ENCODE measurements at places on chromosomes 5 and 9.

- DNase-seq, result no peak
Measured at GRCh38 chr5:131005963-131006684, 158.9 kb downstream of the HINT1 start.

GRCh38 chr5:69414885-69415583, at the start of gene MARVELD2:
Gene MARVELD2 (plus strand): TSS chr5:69415116. CDS start chr5:69419386, 4,270 bp downstream.
- DNase-seq, result no peak

- DNase-seq, result peak; percentile 37
Measured at GRCh38 chr5:14326035-14326903, 183.1 kb downstream of the TRIO start.

DNA sequence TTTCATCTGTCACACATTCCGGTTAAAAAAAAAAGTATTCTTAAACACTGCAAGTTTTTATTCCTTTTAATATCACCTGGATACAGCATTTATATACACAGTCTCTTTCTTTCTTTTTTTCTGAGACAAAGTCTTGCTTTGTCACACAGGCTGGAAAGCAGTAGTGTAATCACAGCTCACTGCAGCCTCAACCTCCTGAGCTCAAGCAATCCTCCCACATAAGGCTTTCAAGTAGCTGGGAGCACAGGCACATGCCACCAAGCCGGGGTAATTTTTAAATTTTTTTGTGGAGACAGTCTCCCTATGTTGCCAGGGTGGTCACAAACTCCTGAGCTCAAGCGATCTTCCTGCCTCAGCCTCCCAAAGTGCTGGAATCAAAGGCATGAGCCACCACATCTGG, 13.9 kb downstream of the KIF20A start:
- DNase-seq, result no peak

GRCh38 chr5:89208811-89209210, 325.8 kb upstream of the MEF2C start:
- DNase-seq, result no peak

DNA sequence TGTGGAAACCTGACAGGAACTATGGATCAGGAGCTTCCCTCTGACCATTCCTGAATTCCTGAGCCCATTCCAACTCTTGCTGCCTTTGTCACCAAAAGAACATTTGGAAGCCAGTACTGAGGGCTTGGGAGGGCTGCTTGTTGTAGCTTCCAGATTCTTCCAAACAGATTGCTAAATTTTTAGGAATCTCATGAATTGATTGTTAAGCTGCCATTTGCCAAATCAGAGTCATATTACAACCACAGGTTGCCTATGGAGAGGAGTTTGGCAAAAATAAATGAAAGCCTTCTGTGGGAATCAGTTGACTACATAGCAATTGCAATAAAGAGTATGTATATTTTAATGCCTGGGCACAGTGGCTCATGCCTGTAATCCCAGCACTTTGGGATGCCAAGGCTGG, 39.2 kb upstream of the SLC28A3 start:
- no peak for DNase-seq

DNA sequence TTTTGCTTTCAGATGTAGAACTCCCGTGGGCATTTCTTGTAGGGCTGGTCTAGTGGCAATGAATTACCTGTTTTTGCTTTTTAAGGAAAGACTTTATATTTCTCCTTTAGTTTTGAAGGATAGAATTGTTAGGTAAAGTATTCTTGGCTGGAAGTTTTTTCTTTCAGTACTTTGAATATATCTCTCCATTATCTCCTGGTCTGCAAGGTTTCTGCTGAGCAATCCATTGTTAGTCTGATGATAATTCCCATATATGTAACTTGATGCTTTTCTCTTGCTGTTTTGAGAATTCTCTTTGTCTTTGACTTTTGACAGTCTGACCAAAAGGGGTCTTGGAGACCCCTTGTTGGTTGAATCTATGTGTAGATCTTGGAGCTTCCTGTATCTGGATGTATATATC, 198.1 kb downstream of the TMEM167A start:
- no peak for DNase-seq

DNA sequence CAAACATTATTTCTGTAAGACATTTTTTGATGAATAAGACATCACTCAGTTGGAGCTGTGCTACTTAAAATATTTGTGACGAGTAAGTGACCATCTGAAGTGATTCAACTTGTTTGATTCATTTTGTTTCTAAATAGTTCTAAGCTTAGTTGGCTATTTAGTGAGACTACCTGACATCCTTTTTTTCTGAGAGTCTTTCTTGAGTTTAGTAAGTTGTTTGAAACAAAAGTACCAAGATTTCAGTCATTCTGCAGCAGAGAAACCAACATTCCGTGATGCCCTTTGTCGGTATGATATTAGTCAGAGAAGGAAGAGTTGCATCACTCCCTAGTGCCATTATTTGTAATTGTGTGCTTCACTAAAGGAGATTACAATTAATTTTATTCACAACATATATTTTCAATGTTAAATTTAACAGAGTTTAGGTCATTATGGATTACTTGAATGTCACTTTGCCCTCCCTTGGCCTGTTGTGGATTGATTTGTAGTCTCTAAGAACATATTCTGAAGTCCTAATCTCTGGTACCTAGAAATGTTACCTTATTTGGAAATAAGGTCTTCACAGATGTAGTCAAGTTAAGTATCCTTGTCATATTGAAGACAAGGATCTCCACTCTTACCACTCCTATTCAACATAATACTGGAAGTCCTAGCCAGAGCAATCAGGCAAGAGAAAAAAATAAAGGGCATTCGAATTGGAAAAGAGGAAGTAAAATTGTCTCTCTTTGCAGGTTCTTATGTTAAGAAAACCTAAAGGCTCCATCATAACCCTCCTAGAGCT, 212.2 kb downstream of the PCSK1 start:
- no peak for DNase-seq

GRCh38 chr5:34627794-34628193, 28.3 kb upstream of the RAI14 start:
- no peak for DNase-seq

GRCh38 chr9:5364294-5365024, 24.8 kb upstream of the RLN1 start:
- no peak for DNase-seq

DNA sequence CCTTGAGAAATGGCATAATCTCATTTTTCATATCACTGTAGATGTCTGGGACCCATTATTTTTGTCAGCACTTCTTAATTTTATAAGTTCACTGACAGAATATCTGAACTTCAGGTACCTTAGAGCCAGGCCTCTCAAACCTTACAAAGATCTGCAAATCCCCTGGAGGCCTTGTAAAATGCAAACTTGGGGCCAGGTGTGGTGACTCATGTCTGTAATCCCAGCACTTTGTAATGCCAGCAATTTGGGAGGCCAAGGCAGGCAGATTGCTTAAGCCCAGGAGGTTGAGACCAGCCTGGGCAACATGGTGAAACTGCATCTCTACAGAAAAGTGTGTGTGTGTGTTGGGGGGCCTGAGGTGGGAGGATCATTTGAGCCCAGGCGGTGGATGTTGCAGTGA, 30.8 kb downstream of the RASGRF2 start:
- DNase-seq, result no peak

DNA sequence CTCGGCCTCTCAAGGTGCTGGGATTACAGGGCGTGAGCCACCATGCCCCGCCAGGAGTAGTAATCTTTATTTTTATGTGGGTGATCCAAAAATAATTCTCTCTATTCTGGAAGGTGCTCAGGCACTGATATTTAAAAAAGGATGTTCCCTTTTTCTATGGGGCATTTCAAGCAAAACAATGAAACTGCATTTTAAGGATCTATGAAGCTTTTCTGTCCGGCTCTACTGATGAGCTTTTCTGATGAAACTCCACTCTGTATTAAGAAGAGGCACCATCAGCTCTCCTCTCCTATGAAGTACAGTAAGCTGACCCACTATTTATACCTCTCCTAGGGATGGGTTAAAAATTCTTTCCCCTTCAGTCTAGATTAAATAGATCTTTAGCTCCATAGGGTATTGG, 7.4 kb downstream of the ADAM19 start:
- DNase-seq, result no peak

- no peak for DNase-seq
Measured at GRCh38 chr5:124477577-124477976, 268.9 kb downstream of the ZNF608 start.

GRCh38 chr9:14170973-14171596, 142.9 kb downstream of the NFIB start:
- DNase-seq, result no peak

- peak; percentile 79 for DNase-seq
Measured at GRCh38 chr5:175657593-175658271, at the start of gene HRH2. Gene HRH2 (plus strand): TSS chr5:175658071. CDS start chr5:175683234, 25,163 bp downstream.

DNA sequence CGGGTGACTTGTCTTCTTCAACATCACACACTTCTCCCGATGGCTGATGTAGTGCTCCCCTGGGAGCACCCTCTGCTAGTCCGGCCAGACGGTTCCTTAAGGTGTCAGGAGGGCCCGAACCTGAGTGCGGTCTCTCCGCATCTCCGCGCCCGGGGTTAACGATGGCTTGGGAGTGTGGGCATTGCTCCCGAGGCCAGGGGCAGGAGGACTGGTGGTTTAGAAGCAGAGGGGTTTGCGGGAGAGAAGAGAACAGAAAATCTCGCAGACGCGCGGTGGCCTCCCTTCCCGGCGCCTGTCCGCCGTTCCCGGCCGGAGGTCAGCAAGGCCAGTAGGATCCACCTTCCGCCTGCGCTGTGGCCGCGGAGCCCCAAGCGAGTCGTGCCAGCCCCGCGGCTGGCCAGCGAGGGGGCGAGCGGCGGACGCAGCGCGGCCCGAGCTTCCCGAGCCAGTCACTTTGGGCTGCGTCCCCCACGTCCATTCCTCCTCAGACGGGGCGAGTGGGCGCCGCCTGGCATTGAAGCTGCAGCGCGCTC, 700 bp downstream of the CDO1 start:
- DNase-seq, result peak; percentile 63

DNA sequence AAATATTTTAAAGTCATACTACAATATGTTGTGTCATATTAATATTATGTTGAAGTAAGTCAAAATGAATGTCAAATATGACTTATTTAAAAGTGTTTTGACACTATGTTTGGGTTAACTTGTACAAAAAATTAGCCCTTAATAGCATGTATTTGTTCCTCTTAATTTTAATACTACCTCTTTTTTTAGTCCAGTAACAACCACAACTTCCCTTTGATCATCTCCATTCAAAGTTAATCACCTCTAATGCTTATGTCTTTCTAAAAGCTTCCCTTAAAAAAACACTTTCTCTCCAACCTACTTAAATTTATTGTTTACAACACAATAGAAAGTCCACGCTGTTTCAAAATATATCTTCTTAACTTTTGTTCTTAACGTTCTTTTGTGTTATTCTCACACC, 9.6 kb downstream of the SLCO4C1 start:
- DNase-seq, result peak; percentile 47

GRCh38 chr5:155728857-155729683, 597.9 kb upstream of the SGCD start:
- DNase-seq, result no peak

GRCh38 chr5:140468188-140468587, 66.6 kb downstream of the ANKHD1 start:
- no peak for DNase-seq

DNA sequence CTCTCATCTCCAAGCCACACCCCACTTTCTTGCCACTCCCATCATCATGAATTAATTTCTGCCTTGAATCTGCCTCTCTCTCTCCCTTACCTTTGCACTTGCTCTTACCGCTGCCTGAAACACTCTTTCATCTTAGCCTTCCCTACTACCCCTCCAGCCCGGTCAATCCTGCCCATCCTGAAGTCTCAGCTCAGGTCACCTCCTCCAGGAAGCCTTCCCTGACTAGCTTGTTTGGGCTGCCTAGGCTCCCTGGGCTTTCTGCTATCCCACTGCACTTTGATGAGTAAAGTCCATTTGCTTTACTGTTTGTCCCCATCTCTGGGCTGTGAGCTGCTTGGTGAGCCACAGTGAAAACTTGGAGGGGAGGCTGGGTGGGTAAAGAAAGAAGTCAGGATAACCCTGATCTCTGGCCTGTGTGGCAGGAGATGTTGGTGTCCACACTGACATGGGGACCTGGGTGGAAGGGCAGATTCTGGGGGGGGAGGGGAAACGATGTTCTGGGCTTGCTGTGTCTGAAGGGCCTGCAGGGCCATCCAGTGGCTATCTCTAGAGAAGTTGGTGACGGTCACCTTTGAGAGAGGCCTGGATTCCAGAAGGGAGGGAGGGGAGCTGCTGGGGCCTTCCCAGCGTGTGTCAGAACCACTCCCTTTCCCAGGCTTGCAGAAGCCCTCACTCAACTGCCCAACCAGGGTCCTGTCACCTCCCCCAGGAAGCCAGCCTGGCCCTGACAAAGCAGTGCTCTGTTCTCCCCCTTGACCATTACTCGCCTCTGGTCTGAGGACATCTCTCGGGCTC, 75.0 kb upstream of the DAB2IP start:
- DNase-seq, result no peak

DNA sequence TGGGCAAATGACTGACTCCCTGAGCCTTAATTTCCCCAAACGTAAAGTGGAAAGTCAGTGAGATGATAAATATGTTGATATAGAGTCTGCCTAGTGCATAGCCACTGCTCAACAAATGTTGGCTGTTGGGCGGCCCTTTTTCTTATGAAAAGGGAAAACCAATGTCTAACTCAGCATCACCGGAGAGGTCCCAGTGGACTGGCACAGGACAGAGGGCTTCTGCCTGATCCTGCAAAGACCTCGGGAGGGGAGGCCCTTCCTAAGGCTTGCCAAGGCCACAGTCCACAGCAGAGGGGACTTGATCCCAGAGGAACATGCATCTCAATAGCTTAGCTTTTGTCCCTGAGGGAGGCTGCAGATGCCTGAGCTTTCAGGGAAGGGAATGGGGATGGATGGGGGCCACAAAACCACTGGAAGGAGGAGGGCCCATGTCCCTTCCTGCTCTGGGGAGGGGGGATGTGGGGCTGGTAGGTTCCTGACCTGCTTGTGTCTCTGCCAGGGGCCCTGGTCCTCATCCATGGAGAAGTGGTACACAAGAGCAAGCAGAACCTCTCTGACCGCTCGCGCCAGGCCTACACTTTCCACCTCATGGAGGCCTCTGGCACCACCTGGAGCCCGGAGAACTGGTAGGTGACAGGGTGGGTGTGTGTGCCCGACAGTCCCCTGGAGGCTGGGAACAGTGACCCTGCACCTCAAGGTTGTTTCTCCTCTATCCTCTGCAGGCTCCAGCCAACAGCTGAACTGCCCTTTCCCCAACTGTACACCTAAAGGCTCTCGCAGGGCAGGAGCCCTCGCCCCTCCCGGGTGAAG, 6.3 kb downstream of the DOLK start:
- DNase-seq, result no peak

GRCh38 chr9:125990793-125991220, 243.6 kb downstream of the PBX3 start:
- no peak for DNase-seq

GRCh38 chr5:36777105-36777757, 99.3 kb upstream of the NIPBL start:
- peak; percentile 54 for DNase-seq

DNA sequence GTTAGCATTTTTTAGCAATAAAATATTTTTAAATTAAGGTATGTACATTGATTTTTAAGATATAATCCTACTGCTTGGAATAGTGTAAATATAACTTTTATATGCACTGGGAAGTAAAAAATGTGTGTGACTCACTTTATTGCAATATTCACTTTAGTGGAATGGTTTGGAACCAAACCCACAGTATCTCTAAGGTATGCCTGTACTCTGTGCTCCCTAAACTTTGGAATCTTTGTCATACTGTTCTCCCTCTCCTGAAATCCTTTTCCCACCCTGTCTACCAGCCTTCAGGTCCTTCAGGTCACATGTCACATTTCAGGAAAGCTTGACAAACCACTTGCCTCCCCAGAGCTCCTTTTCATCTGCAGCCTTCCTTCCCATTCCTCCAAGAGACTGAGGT, 308.7 kb downstream of the SPOCK1 start:
- DNase-seq, result no peak
